ENCODE measurements at places on chromosomes 16 and 17. TPM values are rescaled to one million over a fixed set of nuclear protein-coding genes. Genes with fewer than 3 reads are reported as not detected.

GRCh38 chr16:12147681-12148080 is 171.1 kb downstream of the SNX29 start:
- DNase-seq, result no peak

DNA sequence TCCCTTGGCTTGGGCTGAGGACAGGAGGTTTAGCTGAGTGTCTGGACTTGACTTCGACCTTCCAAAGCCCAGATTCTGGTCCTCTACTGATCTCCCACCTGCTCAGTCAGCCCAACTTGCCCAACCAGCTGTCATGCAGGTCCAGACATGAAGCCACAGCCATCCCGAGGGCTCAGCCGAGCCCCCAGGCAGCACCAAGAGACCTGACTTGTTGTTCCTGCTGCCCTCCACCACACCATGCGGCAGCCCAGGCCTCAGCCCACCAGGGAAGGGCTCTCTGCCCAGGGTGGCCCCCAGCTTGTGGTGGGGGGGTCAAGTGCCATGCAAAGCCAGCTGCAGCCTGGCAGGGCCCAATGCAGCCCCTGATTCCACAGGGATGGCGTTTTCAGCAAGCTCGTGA is 17.2 kb upstream of the CACNG4 start:
- no peak for DNase-seq

GRCh38 chr16:27485126-27485525 is 64.6 kb downstream of the GTF3C1 start:
- DNase-seq, result no peak

- DNase-seq, result no peak
These were observed 21.9 kb downstream of the CNGB1 start for GRCh38 chr16:57949013-57949412.

The GNG13 gene
- total RNA-seq, result not detected

The NACA2 gene
- total RNA-seq, result not detected
